ENCODE measurements at places on chromosomes 1 and 21. TPM values are rescaled to one million over a fixed set of nuclear protein-coding genes. Genes with fewer than 3 reads are reported as not detected.
A peak's percentile ranks its signal among the peaks of the same experiment; 100 is the strongest.

DNA sequence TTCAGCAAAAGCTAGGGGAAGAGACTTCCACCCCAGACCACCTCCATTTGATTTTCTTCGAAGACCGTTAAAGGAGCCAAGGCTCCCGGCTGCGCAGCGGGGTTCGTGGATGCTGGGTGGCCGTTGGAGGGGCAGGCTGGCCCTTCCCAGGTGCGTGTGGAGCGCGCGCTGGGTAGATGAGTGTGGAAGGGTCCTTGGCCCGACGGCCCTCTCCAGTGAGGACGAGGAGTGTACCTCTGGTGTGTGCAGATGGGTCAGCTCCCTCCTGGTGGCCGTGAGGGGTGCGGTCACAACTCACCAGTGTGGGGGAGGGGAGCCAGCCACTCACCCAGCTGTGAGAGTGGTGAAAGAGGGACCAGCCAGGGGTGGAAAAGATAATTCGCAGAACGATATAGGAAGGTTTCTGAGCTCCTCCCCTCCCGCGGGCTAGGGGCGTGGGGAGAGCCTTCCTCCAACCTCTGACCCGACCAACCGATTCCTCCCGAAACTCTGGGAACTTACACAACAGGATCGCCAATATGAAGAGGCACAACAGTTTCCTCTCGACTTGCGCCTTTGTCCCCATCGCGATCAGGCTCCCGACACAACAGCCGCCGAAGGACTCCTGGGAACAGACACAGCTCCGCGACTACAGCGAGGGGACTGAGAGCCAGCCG lies at the start of gene F11R:
TSS of gene F11R (minus strand) at position 644 of the 656 bp plus-strand sequence. CDS start at position 565, 79 bp downstream.
- no peak for DNase-seq

The KRTAP12-2 gene
- total RNA-seq: not detected

DNA sequence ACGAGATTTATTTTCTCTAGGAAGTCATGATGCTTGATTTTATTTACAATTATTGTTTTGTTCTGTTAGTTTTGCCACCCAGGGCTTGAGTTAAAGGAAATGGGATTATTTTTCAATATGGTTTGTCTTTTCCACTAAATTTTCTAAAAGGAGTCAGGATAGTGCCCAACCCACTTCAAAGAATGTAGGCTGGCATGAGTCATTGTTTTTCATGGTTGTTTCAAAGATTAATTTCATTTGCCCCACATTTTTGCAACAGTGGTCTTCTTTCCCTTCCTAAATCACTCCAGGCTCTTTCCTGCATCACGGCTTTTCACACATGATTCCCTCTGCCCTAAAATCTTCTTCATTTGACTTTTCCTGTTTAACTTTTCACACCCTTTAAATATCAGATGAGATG lies 2.5 kb downstream of the SLAMF6 start:
- DNase-seq: no peak

The AMPD1 gene
- total RNA-seq: not detected

DNA sequence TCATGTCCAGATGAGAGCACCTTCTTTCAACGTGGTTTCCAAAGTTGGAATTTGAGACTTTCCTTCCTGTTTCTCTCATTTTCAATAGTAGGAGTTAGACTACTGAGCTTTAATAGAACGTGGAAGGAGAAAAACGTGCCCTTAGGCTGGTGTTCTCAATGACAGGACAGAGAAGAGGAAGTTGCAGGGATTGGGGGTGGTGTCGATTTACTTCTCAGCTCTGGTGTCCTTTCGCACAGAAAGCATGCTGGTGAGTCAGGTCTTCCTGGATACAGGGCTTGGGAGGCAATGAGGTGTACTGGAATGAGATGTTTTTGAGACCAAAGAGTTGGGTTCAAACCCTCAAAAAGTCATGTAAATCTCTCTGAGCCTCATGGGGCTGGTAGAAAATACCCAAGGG lies 67.1 kb downstream of the HIVEP3 start:
- DNase-seq: peak; percentile 47

DNA sequence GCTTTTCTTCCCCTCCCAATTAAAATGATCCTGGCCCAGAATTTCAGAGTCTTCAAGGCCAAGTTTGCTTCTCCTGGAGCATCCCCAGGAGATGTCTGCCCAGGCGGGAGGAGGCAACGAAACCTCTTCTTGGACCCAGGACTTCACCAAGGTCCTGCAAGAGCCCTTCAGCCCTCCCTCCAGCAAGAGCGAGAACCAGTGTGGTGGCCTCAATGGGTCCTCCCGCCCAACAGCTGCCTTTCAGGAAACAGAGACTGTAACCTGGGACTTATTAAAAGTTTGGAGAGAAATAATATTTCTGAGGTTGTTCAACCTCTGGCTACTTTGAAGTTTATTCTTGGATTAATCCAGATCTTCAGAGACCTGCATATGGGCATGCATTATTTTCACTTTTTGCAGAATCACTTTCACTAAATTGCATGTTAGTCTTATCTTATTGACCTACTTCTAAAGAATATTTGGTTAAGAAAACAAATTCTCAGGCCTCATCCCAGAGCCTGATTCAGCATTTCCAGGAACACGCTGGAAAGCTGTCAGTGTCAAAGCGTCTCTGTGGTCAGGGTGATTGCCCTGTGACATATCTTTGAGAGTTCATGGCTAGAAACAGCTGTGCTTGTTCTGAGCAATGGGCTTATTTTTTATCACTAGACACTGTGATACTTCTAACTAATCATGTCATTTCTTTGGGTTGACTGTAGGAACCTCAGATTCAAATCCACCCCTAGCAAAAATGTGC lies 66.0 kb upstream of the CLDN14 start:
- DNase-seq: peak; percentile 87

DNA sequence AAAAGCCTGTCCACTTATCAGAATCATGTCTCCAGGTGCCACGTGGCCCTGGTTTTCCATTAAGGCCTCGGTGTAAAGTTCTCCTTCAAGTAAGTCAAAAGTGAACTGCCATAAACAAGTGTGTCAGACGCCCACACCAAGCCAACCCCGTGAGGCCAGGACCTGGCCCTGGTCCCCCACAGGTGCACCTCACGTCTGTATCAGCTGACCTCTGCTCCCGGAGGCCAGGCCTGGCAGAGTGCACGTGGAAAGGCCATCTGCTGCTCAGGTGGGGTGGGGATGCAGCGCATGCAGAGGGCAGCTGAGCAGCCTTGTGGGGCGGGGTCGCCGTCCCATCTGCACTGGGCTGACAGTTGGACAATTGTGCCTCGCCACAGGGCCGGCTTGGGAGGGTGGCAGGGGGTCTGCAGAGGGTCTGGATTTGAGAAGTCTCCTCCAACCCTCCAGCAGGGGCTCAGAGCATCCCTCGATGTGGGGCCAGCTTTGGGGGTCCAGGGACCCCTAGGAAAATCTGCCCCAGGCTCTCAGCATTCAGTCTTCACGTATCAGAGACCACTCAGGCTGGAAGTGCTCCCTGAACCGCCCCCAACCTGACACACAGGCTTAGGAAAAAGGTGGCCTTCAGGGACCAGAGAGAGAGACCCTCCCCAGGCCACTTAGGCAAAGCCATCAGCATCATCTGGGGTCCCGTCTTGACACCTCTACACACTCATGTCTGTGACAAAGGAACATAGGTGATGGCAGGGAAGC lies 3.0 kb downstream of the SLC19A1 start:
- no peak for DNase-seq

DNA sequence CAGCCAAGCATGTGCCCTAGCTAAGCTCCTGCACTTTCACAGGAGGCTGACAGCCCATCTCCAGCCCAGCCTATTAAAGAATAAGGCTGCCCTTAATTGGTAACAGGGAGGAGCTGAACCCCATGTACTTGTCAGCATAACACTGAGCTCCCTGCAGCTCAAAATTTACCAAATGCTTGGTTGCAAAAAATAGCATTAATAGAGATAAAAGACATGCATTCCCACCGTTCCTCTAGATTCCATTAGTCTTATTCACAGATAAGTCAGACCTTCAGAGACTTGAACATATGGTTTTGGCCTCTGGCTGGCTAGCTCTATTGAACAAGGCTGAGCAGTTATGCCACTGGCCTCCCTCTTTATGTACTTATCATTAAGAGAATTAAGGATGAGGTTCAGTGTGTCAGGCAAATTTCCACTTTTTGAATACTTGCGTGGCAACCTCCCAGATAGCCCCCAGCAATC lies 29.2 kb downstream of the OLFML3 start:
- DNase-seq: peak; percentile 78

DNA sequence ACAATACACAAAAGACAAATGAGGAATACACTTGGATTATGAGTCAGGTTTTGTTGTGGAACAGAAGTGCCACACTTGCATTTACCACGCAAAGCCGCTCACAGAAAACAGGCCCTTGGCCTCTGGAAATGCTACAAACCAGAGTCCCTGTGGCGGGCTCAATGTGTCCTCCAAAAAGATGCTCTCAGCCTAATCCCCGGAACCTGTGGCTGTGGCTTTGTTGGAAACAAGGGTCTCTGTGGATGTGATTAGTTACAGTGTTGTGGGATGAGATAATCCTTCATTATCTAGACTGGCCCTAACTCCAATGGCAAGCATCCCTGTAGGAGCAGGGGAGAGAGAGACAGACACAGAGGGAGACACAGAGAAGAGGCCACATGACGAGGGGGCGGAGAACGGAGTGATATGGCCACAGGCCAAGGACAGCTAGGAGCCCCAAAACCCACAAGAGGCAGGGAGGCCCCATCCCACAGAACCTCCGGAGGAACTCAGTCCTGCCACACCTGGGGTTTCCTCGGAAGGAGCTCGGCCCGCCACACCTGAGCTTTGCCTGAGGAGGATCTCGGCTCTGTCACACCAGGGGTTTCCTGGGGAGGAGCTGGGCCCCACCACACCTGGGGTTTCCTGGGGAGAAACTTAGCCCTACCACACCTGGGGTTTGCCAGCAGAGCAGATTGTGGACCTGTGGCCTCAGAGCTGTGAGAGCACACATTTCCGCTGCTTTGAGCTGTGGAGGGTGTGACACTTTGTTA lies 55.4 kb downstream of the NPHP4 start:
- DNase-seq: no peak

The LMOD1 gene
- total RNA-seq: 22.3 TPM

GRCh38 chr1:115643666-115644065 lies 1.9 kb downstream of the VANGL1 start:
- DNase-seq: no peak

- no peak for DNase-seq
Measured at GRCh38 chr1:80310703-80311245, 1304.2 kb upstream of the ADGRL4 start.

The RAP1GAP gene
- total RNA-seq: 0.09 TPM

- no peak for DNase-seq
Measured at GRCh38 chr1:203025686-203026030, 633 bp upstream of the PPFIA4 start.

DNA sequence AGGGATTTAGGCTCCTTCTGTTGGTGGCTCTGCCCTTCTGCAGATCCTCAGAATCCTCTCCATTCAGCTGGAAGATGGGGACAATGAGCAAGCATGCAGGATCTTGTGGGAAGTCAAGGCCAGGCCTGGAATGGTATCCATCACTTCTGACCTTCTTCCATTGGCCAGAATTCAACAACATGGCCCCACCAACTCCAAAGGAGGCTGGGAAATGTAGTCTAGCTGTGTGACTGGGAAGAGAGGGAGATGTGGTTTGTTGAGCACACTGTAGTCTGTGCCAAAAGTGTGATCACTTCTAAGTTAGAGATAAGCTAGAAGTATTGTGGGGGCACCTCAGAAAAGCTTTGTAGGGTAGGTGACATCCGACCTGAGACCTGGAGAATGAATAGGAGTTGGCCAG lies 60.4 kb upstream of the WNT4 start:
- no peak for DNase-seq

DNA sequence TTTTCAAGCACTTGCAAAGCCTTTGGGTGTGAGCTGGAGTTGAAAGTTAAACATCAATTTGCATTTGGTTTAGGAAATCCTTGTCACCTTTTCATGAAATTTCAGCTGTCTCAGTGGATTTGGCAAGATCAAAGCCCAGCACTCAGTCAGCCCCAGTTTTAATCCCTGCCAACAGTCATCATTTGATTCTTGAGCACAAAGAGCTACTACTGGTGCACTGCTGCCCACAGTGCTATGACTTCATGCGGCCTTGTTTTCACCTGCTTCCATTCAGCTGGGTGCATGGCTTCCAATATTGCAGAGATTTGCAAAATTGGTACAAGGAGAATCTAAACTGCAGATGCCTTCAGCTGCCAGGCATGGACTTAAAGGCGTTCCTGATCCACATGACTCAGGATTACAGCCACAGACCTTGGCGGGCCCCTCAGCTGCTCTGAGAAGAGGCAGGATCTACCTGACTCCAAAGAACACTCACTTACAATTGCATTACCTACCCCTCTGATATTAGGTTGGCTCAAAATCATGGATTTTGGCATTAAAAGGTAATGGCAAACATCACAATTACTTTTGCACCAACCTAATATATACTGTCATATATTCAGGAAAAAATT lies 259.1 kb downstream of the DSCAM start:
- no peak for DNase-seq

GRCh38 chr1:201591981-201592380 lies 53.1 kb downstream of the NAV1 start:
- DNase-seq: no peak

DNA sequence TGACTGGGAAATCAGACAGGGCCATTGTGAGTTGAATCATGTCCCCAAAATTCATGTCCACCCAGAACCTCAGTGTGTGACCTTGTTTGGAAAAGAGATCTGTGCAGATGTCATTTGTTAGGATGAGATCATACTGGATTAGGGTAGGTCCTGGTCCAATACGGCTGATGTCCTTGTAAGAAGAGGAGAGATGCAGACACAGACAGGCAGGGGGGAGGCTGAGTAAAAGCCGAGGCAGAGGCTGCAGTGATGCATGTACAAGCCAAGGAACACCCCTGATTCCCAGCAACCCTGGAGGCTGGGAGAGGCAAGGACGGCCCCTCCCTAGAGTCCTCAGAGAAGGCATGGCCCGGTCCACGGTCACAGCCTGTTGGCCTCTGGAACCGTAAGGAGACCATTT lies 15.9 kb upstream of the NPPB start:
- no peak for DNase-seq

- no peak for DNase-seq
Measured at GRCh38 chr1:224651188-224651587, 35.1 kb downstream of the CNIH3 start.

DNA sequence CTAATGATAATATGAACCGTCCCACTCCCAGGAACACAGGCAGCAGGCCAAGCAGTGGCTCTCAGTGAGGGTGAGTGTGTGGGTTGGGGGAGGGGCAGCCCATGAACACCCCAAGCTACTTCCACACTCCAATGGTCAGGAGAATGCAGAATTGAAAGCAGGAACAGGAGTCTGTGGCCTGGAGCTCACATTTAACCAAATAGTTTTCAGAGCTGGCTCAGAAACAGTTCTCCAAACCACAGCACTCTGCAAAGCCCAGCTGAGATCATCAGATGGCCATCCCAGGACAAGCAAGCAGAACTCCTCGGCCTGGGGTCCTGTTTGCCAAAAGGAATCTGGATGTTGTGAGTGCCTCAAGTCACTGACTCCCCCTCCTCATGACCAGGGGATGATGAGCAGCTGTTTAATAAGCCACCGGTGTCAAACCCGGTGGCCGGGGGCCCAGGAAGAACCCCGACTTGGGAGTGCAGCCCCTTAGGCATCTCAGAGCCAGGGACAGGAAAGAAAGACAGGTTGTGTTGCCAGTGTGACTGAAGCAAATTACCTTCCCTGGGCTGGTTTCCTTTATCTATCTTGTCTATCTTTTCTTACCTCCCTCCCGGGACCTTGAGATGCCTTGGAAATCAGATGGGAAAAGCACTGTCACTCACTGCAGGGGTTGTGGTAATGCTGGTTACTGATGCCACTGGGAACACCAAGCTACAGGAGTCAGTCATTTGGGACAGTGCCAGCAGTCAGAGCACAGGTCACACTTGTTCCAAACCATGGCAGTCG lies 20.4 kb downstream of the DEGS1 start:
- DNase-seq: peak; percentile 67

- peak; percentile 79 for DNase-seq
Measured at GRCh38 chr1:53495633-53496345, 36.6 kb downstream of the DMRTB1 start.

The RIPPLY3 gene
- not detected for total RNA-seq
